CMK (cell line): ENCODE measurements at places on chromosomes 3 and 15.

- no peak for DNase-seq
Observed at GRCh38 chr3:169002689-169003088, 660.8 kb downstream of the MECOM start.

GRCh38 chr3:65827076-65827475 lies 211.6 kb downstream of the MAGI1 start:
- no peak for DNase-seq

DNA sequence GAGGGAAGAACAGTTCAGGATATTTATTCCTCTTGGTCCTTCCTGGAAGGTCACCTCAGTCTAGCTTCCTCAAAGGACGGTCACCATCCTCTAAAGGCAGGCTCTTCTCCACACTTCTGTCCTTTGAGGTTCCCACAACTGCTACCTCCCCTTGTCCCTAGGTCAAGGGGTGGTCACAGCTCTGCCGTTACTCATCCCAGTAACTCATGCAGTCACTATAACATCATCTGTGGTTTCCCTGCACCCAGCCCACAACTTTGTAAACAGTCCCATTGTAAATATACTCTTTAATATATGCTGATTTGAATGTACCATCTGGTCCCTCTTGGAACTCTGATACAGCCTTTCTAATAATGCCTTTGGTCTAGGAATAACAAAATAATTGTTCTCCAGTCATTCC lies 887.4 kb downstream of the FHIT start:
- DNase-seq, result no peak

GRCh38 chr3:106007512-106007911 lies 138.7 kb upstream of the CBLB start:
- no peak for DNase-seq

GRCh38 chr3:184780981-184781515 lies 30.9 kb upstream of the VPS8 start:
- no peak for DNase-seq

DNA sequence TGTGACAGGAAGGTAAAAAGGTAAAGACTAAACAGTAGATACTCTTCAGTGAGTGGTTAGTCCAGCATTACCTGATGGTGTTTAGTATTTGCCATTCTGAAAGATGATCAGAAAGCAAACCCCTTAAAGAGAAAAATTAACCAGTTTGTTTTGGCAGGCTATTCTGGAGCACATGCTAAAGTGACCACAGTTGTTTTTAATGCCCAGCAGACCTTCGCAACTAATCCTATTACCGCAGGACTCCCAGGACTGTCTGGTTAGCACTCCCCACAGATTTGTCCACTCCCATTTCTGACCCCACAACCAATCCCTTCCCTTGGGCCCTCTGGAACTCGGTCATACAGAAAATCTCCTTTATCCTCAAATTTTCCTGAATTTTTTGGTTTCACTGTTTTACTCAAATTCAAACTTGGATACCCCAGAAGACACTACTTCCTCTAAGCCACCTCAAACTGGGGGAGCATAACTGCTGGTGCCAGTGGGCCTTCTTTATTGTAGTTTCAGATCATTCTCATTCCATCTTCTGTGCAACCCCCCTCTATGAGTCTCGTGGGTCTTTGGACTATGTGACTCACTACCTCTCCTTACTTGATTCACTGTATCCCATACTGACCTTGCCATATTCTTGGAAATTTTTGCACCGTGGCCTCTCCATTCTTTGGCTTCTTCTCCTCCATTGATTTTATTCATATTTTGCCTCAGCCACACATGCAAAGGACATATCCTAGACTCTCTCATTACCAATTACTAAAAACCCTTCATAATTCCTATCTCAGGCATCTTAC lies 104.4 kb downstream of the RBMS3 start:
- DNase-seq, result no peak

- DNase-seq, result no peak
Observed at GRCh38 chr3:154184582-154184981, 63.4 kb downstream of the ARHGEF26 start.
